ENCODE measurements at places on chromosomes 4 and X. TPM values are rescaled to one million over a fixed set of nuclear protein-coding genes. Genes with fewer than 3 reads are reported as not detected.

DNA sequence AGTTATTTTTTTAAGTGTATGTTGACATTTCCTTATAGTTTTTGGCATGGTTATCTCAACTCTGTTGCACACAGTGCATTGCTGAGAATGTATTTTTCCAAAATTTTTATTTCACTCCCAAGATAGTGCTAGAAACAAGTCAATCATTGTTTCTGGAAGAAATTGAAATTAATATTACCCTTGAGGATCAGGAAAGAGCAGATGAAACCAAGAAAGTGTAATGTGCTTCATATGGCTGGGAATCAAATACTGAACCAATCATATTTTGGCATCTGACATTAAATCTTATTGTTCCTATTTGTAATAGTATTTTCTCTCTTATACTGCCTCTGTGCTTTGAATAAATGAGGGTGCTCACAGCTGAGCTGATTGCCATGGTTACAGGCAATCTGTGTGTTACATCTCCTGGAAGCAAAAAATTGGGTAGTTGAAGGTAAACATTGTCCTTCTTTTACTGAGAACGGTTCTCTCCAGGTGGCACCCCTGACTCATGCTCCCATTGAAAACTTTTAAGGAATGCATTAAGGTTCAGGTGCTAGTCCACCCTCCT, 358.2 kb upstream of the NR3C2 start:
- H3K4me3 ChIP-seq = no peak overlapping the region
- H3K27ac ChIP-seq = no peak overlapping the region
- peaks cover 3% of the 10 kb centered on the region for H3K4me1 ChIP-seq
- H3K36me3 ChIP-seq = no peaks in the 10 kb centered on the region
- H3K27me3 ChIP-seq = no peaks in the 10 kb centered on the region

GRCh38 chr4:155602351-155603140, 64.1 kb upstream of the GUCY1A1 start:
- no peak for DNase-seq
- H3K27ac ChIP-seq = no peak overlapping the region
- H3K27me3 ChIP-seq = no peaks in the 10 kb centered on the region

- H3K27me3 ChIP-seq = peaks cover 25% of the 10 kb centered on the region
- no peaks in the 10 kb centered on the region for H3K36me3 ChIP-seq
- no peak overlapping the region for H3K27ac ChIP-seq
Observed at GRCh38 chr4:8503801-8504200, 63.2 kb downstream of the TRMT44 start.

DNA sequence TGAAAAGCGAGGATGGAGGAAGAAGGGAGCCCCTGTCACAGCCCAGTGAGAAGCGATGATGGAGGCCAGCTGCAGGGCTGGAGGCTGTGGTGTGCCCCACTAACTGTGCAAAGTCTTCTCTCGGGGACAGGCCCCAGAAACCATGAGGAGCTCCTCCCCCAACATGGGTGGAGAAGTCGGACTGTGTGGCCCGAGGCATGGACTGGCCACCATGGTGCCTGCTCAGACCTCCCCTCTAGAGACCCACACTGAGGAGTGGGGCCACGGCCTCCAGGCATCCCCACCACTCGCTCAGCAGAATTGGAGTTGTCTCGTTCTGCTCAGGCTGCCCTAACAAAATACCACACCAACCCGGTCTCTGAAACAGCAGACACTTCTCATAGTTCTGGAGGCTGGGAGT, 12.2 kb upstream of the PDE6B start:
- H3K27me3 ChIP-seq = 0 out of 2 replicates have a peak, but pooled peaks cover 2% of the 10 kb centered on the region
- H3K36me3 ChIP-seq = no peaks in the 10 kb centered on the region
- H3K4me3 ChIP-seq = no peak overlapping the region
- H3K4me1 ChIP-seq = no peaks in the 10 kb centered on the region
- no peak for DNase-seq

- H3K27ac ChIP-seq = peak overlapping the region; percentile 95
- H3K4me3 ChIP-seq = peak overlapping the region; percentile 60
- DNase-seq = peak; percentile 86
- no peaks in the 10 kb centered on the region for H3K4me1 ChIP-seq
Observed at GRCh38 chrX:131746491-131746968, 202.7 kb downstream of the OR13H1 start.

DNA sequence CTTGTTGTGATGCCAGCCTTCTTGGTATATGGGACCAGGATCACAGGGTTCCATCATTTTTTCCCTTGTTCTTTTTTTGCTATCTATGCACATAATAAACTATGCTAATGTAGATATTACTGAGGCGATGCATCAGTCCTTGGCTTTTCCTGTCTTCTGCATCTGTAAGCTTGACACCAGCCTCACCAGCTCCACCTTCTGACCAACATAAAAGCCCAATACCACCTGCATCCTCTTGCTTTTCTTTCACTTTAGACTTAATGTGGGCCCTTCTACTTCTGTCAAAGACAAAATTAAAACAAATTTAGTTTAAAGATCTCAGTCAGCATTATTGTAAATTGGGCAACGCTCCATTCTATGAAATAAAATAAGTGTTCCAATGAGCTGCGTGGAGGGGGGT, 1718.8 kb upstream of the PCDH10 start:
- no peaks in the 10 kb centered on the region for H3K36me3 ChIP-seq
- no peaks in the 10 kb centered on the region for H3K27me3 ChIP-seq
- H3K27ac ChIP-seq = no peak overlapping the region
- DNase-seq = no peak
- H3K4me1 ChIP-seq = no peaks in the 10 kb centered on the region

GRCh38 chr4:171025776-171026175, 787.4 kb upstream of the GALNTL6 start:
- H3K4me3 ChIP-seq = no peak overlapping the region
- no peak for DNase-seq
- H3K27me3 ChIP-seq = no peaks in the 10 kb centered on the region
- H3K27ac ChIP-seq = no peak overlapping the region
- H3K4me1 ChIP-seq = no peaks in the 10 kb centered on the region
- no peaks in the 10 kb centered on the region for H3K36me3 ChIP-seq

GRCh38 chr4:121009578-121010478, 62.5 kb downstream of the NDNF start:
- no peaks in the 10 kb centered on the region for H3K4me1 ChIP-seq
- H3K4me3 ChIP-seq = no peak overlapping the region
- DNase-seq = no peak
- no peaks in the 10 kb centered on the region for H3K36me3 ChIP-seq
- no peaks in the 10 kb centered on the region for H3K27me3 ChIP-seq
- H3K27ac ChIP-seq = no peak overlapping the region

GRCh38 chr4:139647184-139647583, 18.4 kb upstream of the MGST2 start:
- H3K4me3 ChIP-seq = no peak overlapping the region
- no peak for DNase-seq

DNA sequence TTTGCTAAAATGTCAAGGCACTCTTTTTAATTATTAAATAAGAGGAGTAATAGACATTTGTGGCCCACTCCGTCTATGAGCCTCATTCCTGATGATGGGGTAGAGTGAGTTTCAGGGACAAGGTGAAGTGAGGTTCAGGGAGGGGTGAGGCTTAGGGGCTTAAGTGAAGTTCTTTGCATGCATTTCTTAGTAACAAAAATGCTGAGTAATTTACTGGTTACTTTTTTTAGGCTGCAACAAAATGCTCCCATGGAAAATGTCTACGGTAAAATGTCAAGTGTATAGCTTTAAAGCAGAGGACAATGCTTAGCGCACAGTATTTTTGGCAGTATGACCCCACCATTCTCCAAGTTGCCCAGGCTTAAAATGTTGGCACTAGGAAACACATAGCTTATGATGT, 2.0 kb upstream of the USO1 start:
- no peak overlapping the region for H3K4me3 ChIP-seq
- no peak for DNase-seq
- no peaks in the 10 kb centered on the region for H3K27me3 ChIP-seq
- H3K4me1 ChIP-seq = peaks cover 4% of the 10 kb centered on the region

- peak overlapping the region; percentile 65 for H3K4me3 ChIP-seq
- no peaks in the 10 kb centered on the region for H3K36me3 ChIP-seq
- no peaks in the 10 kb centered on the region for H3K27me3 ChIP-seq
- peak; percentile 57 for DNase-seq
- H3K27ac ChIP-seq = peak overlapping the region; percentile 93
- peaks cover 2% of the 10 kb centered on the region for H3K4me1 ChIP-seq
Observed at GRCh38 chr4:145619639-145619996, 433 bp downstream of the MMAA start.

- H3K36me3 ChIP-seq = no peaks in the 10 kb centered on the region
- no peak overlapping the region for H3K27ac ChIP-seq
- no peaks in the 10 kb centered on the region for H3K4me1 ChIP-seq
- no peaks in the 10 kb centered on the region for H3K27me3 ChIP-seq
Observed at GRCh38 chr4:188032583-188032982, 37.0 kb downstream of the ZFP42 start.

DNA sequence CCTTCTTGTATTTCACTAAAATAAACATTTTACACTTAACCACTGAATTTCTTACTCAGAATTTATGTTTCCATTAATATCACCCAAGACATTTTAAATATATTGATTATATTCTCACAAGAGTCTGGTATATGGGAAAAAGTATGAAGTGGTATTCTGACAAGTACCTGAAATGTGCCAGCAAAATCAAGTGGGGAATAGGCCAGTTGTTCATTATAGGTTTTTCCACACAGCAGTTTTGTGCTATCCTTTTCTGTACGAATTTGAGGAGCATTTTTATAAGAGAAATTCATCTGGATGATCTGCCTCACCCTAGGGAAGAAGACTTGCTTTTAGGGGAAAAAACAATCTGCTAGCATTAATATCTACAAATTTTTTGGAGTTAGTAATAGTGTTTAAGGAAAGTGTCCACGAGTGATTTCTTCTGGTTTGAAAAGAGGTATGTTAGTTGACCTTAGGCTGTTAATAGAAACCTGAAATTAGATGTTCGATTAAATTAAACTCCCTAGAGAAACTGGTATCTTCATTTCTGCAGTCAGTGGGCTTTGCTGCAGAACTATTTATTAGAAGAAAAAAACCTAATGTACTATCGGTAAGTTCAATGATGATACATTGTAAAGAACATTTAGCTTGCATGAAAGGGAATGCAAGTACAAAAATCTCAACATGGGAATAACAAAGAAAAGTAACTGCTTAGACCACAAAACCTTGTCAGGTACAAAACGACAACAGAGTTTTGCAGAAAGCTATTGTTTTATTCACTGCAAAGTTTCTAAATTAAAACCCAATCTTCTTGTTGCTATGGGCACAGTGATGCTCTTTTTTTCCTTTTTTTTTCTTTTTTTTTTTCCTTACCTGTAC, 1.8 kb downstream of the KLF3 start:
- H3K36me3 ChIP-seq = no peaks in the 10 kb centered on the region
- H3K27ac ChIP-seq = peak overlapping the region; percentile 78
- no peak for DNase-seq
- peaks cover 11% of the 10 kb centered on the region for H3K4me1 ChIP-seq

- H3K27ac ChIP-seq = no peak overlapping the region
- no peaks in the 10 kb centered on the region for H3K4me1 ChIP-seq
- H3K4me3 ChIP-seq = no peak overlapping the region
- no peaks in the 10 kb centered on the region for H3K27me3 ChIP-seq
- H3K36me3 ChIP-seq = no peaks in the 10 kb centered on the region
- no peak for DNase-seq
Observed at GRCh38 chrX:49237060-49237459, 1.8 kb downstream of the CCDC22 start.

DNA sequence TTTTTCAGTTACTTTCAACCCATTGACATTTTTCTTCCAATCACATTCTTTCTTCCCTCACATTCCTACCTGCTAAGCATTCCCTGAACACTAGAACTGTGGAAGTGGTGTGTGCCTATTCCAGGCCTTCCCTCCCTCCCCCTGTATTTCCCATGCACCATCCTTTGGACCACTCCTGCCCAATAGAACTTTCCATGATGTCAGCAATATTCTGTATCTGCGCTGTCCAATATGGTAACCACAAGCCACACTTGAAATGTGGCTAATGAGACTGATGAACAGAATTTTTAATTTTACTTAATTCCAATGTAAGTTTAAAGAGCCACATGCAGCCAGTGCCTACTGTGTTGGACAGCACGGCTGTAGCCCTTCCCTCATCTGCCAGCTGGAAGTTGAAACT, 57.5 kb downstream of the DCTD start:
- no peaks in the 10 kb centered on the region for H3K27me3 ChIP-seq
- no peaks in the 10 kb centered on the region for H3K4me1 ChIP-seq
- H3K27ac ChIP-seq = no peak overlapping the region
- no peak overlapping the region for H3K4me3 ChIP-seq

- H3K27ac ChIP-seq = no peak overlapping the region
- H3K4me3 ChIP-seq = no peak overlapping the region
- no peak for DNase-seq
- H3K27me3 ChIP-seq = no peaks in the 10 kb centered on the region
- H3K36me3 ChIP-seq = no peaks in the 10 kb centered on the region
- H3K4me1 ChIP-seq = no peaks in the 10 kb centered on the region
Observed at GRCh38 chr4:56156141-56156540, 207.4 kb downstream of the CEP135 start.

- no peaks in the 10 kb centered on the region for H3K36me3 ChIP-seq
- H3K4me3 ChIP-seq = no peak overlapping the region
- DNase-seq = peak; percentile 41
Observed at GRCh38 chrX:84170931-84171330, 17.1 kb downstream of the RPS6KA6 start.

The SCML2 gene
- 1.7 TPM for total RNA-seq

The MXRA5 gene
- total RNA-seq = 1.1 TPM

The CFP gene
- total RNA-seq = under 0.01 TPM

The TMEM47 gene
- total RNA-seq = 134 TPM

The MAGEA8 gene
- not detected for total RNA-seq

The AFP gene
- 1.3 TPM for total RNA-seq

The GPAT3 gene
- total RNA-seq = 5.3 TPM

The SUPT20HL1 gene
- not detected for total RNA-seq

The RBMXL3 gene
- not detected for total RNA-seq

The VCX2 gene
- not detected for total RNA-seq

The CYSLTR1 gene
- not detected for total RNA-seq

The DAPP1 gene
- not detected for total RNA-seq

The HELQ gene
- 9.1 TPM for total RNA-seq
